Kidney capillary endothelial cell (primary cell): ENCODE measurements at places on chromosomes 1 and 21.

DNA sequence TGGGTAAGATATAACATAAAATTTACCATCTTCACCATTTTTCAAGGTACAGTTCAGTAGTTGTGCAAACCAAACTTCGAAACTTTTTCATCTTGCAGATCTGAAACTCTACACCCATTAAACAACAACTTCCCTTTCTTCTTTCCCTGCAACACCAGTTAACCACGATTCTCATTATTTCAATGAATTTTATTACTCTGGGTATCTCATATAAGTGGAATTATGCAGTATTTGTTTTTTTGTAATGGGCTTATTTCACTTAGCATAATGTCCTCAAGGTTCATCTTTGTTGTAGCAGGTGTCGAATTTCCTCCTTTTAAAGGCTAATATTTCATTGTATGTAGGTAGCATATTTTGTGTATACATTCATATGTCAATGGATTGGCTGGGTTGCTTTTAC is 146.1 kb downstream of the SPATA46 start:
- DNase-seq = no peak

DNA sequence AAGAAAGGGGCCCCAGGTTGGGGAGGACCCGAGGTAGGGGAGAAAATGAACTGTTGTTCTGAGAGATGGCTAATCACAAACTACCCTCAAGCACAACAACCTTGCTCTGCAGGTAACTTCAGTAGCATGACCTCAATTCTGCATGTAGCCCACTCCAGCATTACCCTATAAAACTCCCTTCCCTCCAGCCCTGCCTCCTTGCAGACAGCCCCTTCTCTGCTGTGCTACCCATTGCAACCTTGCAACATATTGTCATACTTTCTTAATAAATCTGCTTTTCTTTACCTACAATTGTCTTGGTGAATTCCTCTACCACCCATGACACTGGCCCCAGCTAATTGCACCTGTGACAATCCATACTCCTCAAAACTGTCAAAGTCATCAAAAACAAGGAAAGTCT is 428.9 kb downstream of the MATN1 start:
- no peak for DNase-seq

DNA sequence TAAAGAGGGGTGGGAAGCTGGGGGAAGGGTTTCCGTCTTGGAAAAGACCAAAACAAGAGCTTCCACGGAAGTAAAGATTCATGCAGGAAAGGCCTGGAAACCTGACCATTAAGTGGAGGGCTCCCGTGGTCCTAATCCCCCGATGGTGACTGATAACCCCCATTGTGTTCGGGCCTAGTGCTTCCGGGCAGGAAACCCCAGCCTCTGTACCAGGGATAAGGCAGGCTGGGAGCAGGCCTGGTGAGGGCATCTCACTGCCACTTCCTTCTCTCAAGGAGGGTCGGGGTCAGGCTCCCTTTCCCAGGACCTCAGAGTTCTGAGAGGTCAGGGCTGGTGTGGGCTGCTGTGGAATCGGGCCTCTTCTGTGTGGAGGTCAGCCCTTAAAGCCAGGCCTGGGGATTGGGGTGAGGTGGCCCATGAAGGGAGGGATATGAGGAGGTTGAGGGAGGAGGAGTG is 136.9 kb downstream of the CDC7 start:
- DNase-seq = peak; percentile 81

DNA sequence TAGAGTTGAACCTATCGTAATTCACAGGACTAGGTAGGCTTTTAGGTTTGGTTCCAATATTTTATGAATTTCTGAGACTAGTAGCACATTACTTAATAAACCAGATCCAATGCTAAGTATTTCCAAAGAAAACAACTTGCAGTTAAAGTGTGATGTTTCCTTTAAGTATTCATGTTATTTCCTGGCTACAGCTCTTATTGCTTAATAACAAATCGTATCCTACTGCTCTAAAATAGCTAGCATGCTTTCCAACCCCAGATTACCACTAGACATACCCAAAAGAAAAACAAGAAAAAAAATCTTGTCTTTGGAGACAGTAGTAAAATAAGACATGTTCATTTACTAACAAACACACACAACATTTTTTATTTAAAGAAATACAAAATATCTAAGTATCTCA is 898 bp downstream of the KRTAP27-1 start:
- DNase-seq = no peak

GRCh38 chr1:6775261-6776043 is 9.8 kb upstream of the CAMTA1 start:
- DNase-seq = no peak

GRCh38 chr1:203777596-203777995 is 12.6 kb downstream of the LAX1 start:
- no peak for DNase-seq

DNA sequence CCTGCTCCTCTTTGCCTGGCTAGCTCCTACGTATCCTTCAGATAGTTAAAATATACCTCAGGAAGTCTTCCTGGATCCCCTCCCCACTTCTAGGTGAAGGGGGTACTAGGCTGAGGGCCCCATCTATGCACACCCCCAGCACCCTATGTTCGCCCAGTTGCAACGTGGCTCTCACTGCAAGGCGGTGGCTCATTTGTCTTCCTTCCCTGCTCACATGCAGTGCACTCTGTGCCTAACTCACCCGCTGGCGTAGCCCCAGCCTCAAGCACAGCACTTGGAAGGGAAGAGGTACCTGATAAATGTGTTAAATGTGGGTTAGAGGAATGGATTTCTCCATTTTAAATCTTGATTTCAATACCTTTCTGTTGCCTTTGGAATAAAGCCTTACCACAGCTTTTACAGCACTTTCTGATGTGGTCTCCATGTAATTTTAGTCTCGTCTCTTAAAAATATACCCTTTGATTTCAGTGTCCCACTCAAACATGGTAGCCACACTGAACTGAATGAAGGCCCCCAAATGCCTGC is 39.3 kb downstream of the L1TD1 start:
- DNase-seq = no peak

DNA sequence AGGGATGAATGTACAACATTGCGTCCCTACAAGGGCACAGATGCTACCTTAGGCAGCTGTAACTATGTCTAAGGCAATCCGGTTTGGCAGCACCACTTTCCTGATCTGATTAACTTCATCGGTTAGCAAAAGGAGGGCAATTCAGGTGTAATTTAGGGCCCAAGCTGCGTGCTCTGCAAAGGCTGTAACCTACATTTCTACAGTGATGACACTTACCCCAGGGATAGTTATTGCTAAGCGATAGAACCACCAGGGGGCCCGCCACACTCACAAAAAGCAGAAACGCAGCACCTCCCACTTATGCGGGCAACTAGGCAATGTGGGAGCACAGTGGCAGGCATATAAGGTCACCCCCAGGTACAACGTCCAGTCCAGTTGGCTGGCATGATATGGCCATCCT is 113.5 kb downstream of the GDAP2 start:
- no peak for DNase-seq

DNA sequence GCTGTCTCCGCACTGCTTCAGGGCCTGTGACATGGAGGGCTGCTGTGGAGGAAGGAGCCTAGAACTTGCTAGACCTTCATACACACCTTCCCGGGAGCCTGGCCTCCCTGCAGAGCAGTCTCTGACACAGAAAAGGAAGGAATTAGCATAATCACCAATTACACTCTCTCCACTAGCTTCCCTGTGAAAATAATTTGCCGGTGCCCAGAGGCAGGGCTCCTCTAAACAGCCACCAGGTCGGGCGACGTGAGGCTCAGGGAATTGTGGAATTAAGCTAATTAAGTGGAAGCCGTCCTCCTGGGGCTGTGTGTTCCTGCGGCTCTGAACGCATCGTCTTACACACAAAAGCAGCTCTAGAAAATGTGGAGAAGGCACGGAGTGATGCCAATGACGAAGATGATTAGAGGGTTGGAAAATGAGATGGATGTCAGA is 82.6 kb downstream of the NENF start:
- no peak for DNase-seq

- DNase-seq = no peak
These were observed 2.7 kb upstream of the MMEL1 start for GRCh38 chr1:2635361-2636010.

DNA sequence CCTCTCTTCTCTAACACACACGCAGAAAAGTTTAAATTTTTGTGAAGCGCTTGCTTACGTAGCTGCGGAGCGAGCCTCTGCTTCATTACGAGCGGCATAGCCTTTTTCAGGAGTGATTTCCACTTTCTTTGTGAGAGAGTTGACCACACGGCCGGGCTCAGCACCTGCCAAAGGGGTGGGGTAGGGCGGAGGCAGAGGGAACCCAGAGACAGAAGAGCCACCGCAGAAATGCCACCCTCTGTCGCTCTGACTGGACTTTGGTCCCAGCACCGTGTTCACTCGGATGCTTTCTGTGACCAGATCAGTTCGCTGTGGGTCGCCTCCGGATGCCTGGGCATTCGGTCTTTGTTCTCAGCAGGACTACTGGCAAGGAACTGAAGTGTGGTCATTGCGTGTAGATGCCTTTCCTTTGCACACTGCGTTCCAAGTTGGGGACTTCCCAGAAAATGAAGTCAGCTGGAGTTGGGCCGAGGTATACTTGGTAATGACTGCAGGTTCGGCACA is 883 bp downstream of the CHODL start:
- no peak for DNase-seq

- DNase-seq = no peak
These were observed 33.5 kb downstream of the GPR137B start for GRCh38 chr1:236175642-236176336.

- DNase-seq = no peak
These were observed 470.3 kb upstream of the NCAM2 start for GRCh38 chr21:20527731-20528460.

GRCh38 chr1:114224196-114224907 is 70.7 kb upstream of the SYT6 start:
- no peak for DNase-seq

- no peak for DNase-seq
These were observed 984.2 kb downstream of the AMY1C start for GRCh38 chr1:104733866-104734265.

- peak; percentile 88 for DNase-seq
These were observed 17.4 kb upstream of the GNG12 start for GRCh38 chr1:67850611-67851075.

- no peak for DNase-seq
These were observed 167.5 kb downstream of the LBR start for GRCh38 chr1:225260319-225260718.

DNA sequence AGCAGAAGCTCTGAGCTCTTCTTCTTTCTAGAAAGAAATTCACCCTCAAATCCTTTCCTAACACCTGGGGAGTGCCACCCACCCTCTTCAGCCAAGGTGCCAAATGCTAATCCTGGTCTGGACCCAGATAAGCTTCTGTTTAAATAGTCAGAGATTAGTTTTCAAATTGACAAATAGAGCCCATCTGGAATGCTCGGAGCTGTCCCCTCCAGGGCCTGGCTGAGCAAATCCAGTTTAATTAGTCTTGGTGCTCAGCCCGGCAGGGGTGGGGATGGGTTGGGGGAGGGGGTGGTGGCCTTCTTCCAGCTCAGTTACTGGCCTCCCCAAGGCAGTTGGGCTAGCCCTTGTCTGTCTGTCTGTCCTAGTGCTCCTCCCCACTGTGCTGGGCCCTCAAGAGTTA is 269.5 kb downstream of the GRIK3 start:
- DNase-seq = no peak

DNA sequence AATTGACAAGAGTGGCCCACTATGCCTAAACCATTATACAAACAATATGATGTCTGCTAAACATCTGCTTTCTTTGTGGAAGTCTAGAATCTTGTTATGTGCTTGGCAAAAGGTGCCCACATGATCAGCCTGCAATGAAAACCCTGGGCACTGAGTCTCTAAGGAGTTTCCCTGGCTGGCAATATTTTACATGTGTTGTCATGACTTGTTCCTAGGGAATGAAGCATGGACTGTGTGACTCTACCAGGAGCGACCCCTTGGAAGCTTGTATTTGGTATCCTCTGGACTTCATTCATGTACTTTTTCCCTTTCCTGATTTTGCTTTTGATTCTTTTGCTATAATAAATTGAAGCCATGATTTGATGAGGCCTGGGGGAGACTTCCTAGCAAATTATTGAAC is 324.9 kb downstream of the HHIPL2 start:
- DNase-seq = no peak

DNA sequence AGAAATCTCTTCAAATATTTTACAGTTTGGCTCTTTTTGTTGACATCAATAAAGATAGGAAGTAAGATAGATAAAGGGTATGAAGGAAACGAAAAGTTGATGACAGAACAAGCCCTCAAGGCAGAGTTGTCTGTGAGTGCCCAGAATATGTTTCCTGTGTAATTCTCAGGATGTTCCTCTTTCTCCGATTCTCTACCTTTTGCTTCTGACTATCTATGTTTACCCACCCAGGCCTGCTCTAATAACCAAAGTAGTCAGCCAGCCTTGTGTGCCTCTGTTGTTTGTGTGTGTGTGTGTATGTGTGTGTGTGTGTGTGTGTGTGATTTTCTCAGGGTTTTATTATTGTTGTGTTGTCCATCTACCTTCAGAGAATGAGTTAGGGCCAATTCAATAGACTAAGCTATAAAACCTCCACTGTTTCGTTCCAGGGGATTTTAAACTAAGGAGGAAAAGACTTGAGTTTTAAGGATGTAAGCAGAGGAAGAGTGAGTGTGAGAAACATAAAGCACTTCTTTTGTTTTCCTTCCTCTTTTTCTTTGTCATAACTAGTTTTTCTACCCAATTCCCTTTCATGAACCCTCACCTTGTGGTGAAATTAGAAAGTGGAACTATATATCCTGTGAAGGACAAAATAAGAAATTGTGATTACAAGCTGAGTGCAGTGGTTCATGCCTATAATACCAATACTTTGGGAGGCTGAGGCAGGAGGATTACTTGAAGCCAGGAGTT is 627.4 kb upstream of the NR5A2 start:
- no peak for DNase-seq

GRCh38 chr21:41965045-41965444 is 11.2 kb upstream of the C2CD2 start:
- DNase-seq = no peak

DNA sequence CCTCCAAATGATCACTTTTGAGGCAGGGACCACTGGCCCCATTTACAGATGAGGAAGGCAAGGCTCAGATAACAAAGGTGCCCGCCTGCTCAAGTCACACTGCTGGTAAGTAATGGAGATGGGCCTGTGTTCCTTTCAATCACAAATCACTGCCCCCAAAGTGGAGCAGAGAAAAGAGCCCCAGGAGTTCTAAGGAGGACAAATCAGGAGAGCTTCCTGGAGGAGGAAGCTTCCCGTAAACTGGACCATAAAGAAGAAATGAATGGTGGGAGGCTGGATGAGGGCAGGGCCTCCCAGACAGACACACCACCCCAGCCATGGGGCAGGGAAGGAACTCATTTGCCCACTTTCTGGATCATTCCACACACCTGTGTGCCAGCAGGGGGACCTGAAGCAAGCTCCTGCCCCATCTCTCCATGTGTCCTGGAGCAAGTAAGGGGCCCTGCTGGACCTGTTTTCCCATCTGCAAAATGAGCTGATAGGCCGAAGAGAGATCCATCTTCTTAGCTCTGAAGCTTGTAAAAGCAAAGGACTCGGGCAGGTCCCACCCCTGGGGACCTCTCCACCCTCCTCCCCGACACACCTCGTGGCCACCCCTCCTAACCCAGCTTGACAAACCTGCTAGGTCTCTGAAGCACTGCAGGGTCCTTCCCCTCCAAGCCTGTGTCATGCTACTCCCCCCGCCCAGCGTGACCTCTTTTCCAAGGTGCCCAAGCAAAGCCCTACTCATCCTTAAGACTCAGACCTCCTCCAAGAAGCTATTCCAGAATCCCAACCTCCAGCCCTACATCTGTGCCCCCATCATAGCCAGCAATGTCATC is 5.5 kb downstream of the LAPTM5 start:
- DNase-seq = no peak

GRCh38 chr1:217091561-217091960 is 368.3 kb upstream of the ESRRG start:
- DNase-seq = no peak

- no peak for DNase-seq
These were observed 17.7 kb upstream of the PTPRC start for GRCh38 chr1:198620951-198621824.
